ENCODE measurements at places on chromosomes 5 and 9.

DNA sequence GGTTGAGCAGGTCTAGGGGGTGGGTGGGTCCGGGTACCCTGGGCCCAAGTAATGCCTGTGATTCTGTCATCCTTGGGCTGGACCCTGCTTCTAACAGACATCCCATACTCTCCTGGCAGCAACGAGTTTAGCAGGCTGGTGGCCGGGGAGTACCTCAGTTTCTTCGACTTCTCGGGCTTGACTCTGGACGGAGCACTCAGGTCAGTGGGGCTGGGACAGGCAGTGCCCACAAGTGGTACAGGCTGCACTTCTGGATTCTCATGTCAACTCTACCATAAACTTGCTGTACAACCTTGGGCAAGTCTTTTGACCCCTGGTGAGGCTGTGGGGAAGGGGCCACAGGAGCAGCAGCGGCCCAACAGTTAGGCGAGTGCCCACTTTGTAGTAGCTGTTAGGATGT, 21.8 kb downstream of the PSD2 start:
- no peak for DNase-seq

- peak; percentile 43 for DNase-seq
These were observed 932 bp downstream of the SLC12A2 start for GRCh38 chr5:128084228-128085167.

GRCh38 chr9:107759823-107760166, 270.2 kb upstream of the KLF4 start:
- DNase-seq: no peak

DNA sequence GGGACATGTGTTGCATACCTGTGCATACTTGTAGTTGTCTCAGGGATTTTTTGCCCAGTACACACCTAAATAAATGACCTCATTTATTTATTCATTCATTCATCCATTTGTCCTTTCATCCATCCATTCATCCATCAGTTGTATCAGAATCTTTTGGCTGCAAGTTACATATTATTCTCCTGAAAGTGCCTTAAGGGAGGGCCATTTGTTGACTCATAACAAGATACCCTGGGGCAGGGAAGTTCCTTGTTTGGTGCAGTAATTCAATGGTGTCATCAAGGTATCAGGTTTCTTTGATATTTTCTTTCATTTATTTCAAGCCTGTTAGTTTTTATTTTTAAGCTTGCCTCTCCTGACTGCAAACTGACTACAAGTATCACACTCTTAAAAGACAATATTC, 597.9 kb upstream of the TLE4 start:
- DNase-seq: no peak

GRCh38 chr9:101311758-101312420, 72.9 kb downstream of the BAAT start:
- DNase-seq: no peak

DNA sequence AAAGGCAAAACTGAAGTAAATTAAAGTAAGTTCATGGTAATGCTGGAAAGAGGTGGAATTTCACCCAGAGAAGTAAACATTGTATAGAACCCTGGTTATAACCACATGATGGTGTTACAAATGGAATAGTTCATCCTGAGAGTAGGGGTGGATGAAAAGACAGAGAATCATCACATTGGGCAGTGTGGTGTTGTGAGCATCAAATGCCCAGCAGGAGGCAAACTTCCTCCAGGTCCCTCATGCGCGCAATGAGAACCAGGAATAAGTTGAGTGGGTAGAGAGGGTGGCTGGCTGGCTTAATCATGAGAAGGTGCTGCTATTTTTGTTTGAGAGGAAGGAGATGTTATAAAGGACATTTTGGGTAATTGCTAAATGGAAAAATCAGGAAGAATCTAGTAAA, 163.3 kb upstream of the HMHB1 start:
- no peak for DNase-seq

DNA sequence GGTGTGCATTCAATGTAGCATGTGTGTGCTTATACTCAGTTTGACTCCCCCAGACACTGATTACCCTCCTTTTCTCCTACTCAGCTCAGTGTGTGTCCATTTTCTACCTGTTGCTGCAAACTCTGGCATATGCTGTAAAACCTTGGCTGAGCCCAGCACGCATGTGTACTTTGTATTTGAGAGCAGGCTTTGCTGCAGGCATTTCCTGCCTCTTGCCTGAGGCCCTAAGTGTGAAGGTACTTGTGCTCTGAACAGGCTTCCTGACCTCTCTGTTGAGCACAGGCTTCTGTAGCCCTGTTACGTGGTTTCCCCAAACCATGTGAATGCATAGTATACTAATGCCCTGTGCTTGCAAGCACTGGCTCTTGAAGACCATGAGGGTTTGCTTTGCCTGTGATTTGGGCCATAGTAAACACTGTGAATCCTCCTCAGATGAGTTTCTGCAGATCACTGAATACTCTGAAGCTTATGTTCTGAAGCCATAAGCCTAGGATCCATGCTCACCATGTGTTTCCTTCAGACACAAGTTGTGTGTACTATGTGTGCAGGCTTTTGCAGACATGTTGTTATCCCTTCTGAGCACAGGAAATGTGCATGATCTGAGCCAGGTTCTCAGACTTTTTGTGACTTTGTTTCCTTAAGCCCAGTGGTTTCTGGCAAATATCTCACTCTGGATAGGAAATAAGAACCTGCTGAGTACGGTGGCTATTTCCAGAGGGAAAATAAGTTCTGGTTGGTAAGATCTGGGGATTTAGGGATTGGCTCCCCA, 124.9 kb upstream of the RUSC2 start:
- DNase-seq: no peak

DNA sequence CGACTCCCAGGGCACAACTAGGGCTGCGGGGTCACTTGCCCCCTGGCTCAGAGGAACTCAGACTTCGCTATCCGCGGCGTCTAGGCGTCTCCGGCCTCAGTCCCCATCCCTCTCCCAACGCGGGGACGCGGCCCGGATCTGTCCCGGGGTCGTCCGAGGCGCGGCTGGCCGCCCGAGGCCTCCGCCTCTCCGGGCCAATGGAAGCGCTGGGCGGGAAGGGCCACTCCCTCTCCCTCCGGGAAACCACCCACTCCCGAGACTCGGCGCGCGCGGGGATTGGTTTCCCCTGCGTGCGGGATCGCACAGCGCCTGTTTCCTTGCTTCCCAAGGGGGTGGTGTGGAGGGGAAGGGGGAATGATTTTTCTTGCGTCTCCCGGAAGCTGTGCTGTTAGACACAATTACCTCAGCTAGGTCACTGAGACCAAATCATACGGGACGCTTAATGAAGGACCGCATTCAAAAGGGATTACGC, 38.3 kb downstream of the NR2F1 start:
- peak; percentile 72 for DNase-seq

DNA sequence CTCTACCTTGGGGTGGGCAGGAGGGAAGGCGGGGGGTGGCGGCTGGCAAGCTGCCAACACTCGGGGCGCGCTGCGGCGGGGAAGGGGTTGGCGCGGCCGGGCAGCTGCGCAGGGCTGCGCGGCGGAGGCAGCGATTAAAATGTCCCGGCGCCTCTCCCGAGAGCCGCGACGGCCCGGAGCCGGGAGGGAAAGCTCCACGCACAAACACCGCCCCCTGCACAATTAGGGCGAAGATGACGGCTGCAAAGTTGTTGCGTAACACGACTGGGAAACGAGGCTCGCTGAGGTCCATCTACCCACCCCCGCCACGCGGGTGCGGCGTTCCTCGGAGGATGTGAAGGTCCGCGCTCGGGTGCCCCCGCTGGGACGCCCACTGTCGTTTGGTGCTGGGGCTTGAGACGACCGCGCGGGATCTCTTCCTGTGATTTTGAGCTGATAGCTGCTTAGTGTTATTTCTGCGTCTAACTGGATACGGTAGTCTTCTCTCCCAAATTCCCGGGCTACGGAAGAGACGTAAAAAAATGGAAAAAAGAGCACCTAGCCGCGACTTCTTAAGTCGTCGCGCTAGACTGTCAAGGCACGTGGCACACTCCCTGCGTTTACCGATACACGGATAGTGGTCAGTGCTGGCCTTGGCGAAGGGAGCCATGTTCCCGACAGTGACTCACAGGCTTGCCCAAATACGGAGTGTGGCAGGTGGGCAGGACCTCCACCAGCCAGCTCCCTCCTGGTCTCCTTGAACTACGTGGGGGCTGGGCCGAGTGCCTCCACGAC, 958 bp upstream of the NFIL3 start:
- peak; percentile 58 for DNase-seq

DNA sequence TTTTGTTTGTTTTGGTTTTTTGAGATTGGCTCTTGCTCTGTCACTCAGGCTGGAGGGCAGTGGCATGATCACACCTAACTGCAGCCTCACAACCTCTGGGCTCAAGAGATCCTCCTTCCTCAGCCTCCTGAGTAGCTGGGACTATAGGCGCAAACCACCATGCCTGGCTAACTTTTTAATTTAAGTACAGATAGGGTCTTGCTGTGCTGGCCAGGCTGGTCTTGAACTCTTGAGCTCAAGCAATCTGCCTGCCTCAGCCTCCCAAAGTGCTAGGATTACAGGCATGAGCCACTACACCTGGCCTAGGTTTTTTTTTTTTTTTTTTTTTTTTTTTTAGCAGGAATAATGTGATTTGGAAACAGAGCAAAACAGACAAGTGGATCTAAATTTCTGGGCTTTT, 37.6 kb downstream of the MARCHF6 start:
- no peak for DNase-seq

DNA sequence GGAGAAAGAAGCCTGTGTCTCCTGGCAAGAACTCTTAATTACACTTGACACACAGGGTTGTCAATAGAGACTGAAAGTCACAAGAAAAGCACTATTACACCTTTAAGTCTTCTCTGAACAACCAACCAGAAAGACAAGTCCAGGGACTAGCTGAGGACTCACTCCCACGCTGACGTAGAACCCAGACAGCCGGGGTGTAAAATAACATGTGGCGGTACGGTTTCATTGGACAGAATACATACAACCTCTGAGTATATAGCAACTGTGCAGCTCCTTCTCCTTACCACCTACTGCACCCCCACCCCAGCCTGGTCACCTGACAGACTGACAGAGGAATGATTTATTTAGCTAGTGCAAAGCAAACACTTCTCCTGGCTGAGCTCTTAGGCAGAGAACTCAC, 103.4 kb upstream of the RASEF start:
- no peak for DNase-seq

DNA sequence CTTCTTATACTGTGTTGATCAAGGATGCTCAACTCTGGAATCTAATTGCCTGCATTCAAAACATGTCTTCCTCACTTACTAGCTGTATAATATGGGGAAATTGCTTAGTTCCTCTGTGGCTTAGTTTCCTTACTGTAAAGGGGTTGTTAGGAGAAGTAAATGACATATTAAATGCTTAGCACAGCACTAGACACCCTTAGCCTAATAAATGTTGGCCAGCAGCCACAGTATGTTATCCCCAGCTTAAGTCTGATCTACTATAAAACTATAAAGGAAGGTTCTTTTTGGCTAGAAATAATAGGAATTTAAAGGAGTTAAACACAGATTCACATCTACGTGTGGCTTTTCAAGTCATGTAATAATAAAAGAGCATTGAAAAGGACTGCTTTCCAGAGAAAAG, 232.4 kb downstream of the PCSK1 start:
- DNase-seq: no peak

GRCh38 chr9:77879437-77879943, 152.1 kb downstream of the GNAQ start:
- DNase-seq: no peak

GRCh38 chr5:95739857-95740256, 8.7 kb downstream of the RHOBTB3 start:
- DNase-seq: no peak

DNA sequence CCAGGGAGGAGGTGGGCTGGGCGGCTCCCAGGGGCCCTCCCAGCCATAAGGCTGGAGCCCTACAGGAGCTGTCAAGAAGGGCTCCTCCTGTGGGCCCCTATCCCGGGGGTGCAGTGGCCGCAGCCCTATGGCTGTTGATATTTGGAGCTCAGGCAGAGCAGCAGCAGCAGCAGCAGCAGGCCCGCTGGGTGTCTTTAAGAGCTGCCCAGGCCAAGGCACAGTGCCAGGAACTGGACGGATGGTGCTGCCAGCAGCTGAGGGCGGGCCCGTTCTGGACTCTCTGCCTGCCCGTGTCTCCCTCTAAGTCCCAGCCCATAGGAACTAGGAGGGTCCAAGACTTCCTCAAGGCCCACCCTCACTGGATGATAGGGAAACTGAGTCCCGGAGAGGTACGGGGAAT, 3.6 kb downstream of the AK1 start:
- no peak for DNase-seq

GRCh38 chr5:67619235-67619634, 422.6 kb upstream of the CD180 start:
- no peak for DNase-seq

DNA sequence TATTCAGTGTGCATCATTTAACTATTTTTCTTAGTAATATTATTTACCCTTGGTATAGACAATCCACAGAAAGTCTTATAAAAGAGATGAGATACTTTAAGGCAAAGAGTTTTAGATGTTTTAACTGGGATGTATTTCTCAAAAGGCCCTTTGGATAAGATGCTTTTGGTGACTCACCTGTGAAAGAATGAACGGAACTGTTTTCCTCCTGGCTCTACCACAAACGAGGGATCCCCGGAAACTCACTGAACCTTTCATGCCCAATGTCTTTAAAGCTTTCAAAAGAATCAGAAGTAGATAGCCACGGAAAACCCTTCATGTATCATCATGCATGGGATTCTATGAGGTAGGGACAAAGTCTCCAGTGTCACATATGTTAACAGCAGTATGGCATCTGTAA, 1.6 kb downstream of the ZNF782 start:
- no peak for DNase-seq

GRCh38 chr5:154318691-154319090, 127.1 kb upstream of the SAP30L start:
- DNase-seq: no peak

DNA sequence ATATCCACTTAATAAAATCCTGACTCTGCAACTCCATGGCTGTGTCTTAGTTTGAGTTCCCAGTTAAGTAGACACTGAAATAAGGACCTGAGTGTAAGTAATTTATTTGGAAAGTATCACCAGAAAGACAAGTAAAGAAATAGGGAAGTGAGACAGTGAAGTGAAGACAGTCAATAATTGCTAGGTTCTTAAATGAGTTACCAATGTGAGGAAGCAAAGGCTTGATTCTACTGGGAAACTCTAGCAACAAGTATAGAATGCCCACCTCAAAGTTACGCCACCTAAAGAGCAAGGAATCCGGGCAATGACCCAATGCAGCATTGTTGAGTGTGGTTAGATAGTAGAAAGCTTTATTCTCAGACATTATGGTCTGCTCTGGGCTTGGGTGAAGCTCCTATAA, 383.9 kb downstream of the TLR4 start:
- DNase-seq: no peak

DNA sequence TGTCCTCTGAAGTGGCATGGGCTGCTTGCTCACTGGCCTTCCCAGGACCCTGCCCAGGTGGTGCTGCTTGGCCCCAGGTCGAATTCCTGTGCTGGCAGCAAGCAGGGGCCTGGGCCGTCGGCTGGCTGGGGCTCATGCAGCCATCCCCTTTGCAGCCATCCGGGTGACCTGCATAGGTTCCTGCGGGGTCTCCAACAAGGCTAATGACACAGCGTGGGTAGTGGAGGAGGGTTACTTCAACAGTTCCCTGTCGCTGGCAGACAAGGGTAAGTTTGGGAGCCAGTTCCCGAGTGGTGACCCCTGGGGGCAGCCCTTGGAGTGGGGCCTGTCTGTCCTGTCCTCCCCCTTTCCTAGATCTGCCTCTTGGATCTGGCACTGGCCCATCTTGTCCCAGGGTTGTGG, 6.1 kb upstream of the EHMT1 start:
- no peak for DNase-seq

GRCh38 chr5:1670351-1670750, 129.3 kb downstream of the MRPL36 start:
- DNase-seq: no peak
